ENCODE measurements at places on chromosomes 1 and 21. TPM values are rescaled to one million over a fixed set of nuclear protein-coding genes. Genes with fewer than 3 reads are reported as not detected.

PGLYRP4 gene
- not detected for total RNA-seq

DNA sequence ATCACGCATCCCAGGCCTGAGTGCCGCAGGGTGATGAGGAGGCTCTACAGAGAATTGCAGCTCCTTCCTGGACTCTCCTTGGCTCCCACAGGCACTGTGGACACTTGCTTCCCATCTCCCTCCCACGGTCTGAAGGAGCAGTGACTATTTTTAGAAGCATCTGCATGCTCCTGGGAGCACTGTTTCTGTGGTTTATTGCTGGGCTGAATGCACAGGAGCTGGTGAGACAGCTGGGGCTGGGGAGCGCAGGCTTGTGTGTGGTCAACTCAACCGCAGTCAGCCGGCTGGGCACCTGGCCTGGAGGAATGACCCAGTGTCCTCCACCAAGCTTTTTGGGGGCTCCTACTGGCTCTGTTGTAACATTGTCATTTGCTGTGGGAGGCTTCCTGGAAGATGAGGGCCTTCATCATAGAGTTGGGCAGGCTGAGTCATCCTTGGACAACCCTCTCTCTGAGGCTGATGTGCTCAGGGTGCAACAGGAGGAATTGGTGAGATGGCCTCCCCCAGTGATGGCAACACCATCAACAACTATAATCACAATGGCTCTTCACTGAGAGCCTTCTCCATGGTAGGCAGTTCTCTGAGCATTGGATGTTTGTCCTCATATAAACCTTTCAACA, 1.7 kb downstream of the NFASC start:
- no peaks in the 10 kb centered on the region for H3K27me3 ChIP-seq
- DNase-seq = no peak
- H3K36me3 ChIP-seq = no peaks in the 10 kb centered on the region
- H3K4me3 ChIP-seq = no peak overlapping the region
- peaks cover 37% of the 10 kb centered on the region for H3K4me1 ChIP-seq

WNT9A gene
- total RNA-seq = 11.1 TPM

- H3K4me1 ChIP-seq = no peaks in the 10 kb centered on the region
- H3K36me3 ChIP-seq = no peaks in the 10 kb centered on the region
- DNase-seq = no peak
- H3K27ac ChIP-seq = no peak overlapping the region
- H3K4me3 ChIP-seq = no peak overlapping the region
These were observed 382.7 kb upstream of the DUSP10 start for GRCh38 chr1:222124602-222125001.

- H3K4me3 ChIP-seq = no peak overlapping the region
- no peaks in the 10 kb centered on the region for H3K27me3 ChIP-seq
- no peak overlapping the region for H3K27ac ChIP-seq
- H3K4me1 ChIP-seq = peaks cover 16% of the 10 kb centered on the region
- no peaks in the 10 kb centered on the region for H3K36me3 ChIP-seq
These were observed 33.0 kb downstream of the CACHD1 start for GRCh38 chr1:64502931-64503330.

DNA sequence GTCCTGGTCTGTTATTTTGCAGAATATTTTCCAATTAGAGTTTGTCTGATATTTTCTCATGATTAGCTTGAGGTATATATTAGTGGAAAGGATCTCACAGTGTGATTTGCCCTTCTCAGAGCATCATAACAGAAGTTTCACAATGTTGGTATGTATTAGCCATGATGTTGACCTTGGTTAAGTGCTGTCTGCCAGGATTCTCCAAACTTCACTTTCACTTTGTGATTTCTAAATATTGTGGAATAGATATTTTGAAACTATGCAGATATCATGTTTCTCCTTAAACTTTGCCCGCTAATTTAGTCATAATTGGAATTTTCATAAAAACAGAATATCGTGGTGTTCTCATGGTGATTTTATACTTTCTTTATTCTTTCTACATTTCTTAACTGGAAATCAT, 98.0 kb upstream of the DEPDC1 start:
- no peak for DNase-seq
- no peak overlapping the region for H3K27ac ChIP-seq
- H3K27me3 ChIP-seq = no peaks in the 10 kb centered on the region
- H3K4me1 ChIP-seq = no peaks in the 10 kb centered on the region
- H3K4me3 ChIP-seq = no peak overlapping the region
- H3K36me3 ChIP-seq = no peaks in the 10 kb centered on the region

S100A7 gene
- not detected for total RNA-seq

GRCh38 chr1:6711174-6711573, 9.6 kb upstream of the DNAJC11 start:
- no peak overlapping the region for H3K4me3 ChIP-seq
- H3K4me1 ChIP-seq = no peaks in the 10 kb centered on the region
- no peak for DNase-seq

- H3K4me3 ChIP-seq = no peak overlapping the region
- H3K4me1 ChIP-seq = peaks cover 8% of the 10 kb centered on the region
- H3K27me3 ChIP-seq = no peaks in the 10 kb centered on the region
These were observed 108.9 kb upstream of the ADAR start for GRCh38 chr1:154716614-154717527.

TEDDM1 gene
- total RNA-seq = not detected

GRCh38 chr21:15408089-15408488, 321.7 kb upstream of the USP25 start:
- no peaks in the 10 kb centered on the region for H3K27me3 ChIP-seq
- H3K27ac ChIP-seq = no peak overlapping the region
- H3K4me1 ChIP-seq = no peaks in the 10 kb centered on the region
- DNase-seq = no peak

DNA sequence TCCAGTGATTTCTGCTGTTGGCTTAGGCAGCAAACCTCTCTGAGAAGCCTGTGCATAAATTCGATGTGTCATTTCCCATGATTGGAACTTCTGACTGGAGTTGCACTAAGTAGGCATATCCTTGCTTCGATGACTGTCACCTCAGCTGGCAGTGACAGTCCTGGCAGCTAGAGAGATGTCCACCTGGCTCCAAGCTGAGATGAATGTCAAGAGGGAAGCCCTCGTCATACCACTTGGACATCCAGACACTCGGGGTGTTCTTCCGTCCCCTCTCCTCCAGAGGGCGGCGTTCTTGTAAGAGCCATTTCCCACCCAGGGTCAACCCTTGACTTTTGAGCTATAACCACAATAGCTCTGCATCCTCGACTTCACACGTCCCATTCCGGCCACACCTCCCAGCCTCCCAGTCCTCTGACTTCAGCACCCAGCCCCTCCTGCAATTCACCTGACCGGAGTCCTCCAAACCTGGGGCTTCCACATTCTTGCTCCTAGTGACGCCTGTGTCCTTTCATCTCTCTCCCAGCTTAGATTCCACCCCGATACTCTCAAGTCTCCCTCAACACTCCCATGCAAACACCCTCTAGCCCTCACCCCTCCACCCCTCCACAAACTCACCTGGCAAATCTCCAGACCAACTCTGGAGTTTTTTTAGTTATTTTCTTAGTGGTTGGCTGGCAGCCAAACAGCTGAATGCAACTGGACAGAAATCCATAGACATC, 17.3 kb downstream of the CA6 start:
- H3K4me1 ChIP-seq = no peaks in the 10 kb centered on the region
- H3K36me3 ChIP-seq = no peaks in the 10 kb centered on the region
- DNase-seq = no peak

DNA sequence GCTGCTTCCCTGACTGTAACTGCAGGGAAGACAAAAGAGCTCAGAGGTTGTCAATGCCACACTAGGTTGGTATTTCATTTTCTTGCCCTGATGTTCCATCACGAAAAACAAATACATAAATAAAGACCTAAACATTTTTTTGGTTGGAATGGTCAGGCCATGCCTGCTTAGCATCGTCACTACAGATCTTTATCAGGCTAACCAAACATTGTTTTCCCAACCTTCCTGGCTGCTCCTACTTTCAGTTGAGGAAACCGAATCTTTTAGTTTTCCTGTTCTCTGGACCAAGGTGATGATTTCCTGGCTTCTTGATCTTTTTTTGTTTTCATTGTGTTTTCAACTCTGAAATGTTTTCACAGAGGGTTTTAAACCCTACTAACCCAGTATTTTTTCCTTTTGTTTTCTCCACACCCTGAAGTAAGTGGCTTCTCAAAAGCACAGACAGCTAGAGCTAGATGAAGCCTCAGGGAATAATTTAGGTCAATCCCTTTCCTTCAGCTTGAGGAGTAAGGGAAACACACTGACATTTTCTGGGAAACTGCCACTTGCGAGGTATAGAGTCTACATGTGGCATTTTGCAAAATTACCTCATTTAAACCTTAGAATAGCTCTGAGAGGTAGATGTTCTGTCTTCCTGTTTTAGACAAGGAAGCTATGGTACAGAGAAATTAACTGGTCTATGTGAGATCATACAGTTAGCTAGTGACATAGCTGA, 67.2 kb upstream of the CNN3 start:
- no peaks in the 10 kb centered on the region for H3K27me3 ChIP-seq
- H3K27ac ChIP-seq = no peak overlapping the region
- no peaks in the 10 kb centered on the region for H3K36me3 ChIP-seq
- peaks cover 2% of the 10 kb centered on the region for H3K4me1 ChIP-seq
- no peak overlapping the region for H3K4me3 ChIP-seq

- H3K4me3 ChIP-seq = no peak overlapping the region
- H3K4me1 ChIP-seq = no peaks in the 10 kb centered on the region
- DNase-seq = no peak
- no peaks in the 10 kb centered on the region for H3K27me3 ChIP-seq
- H3K27ac ChIP-seq = no peak overlapping the region
- no peaks in the 10 kb centered on the region for H3K36me3 ChIP-seq
These were observed 7.4 kb downstream of the GPR25 start for GRCh38 chr1:200880212-200880611.

DNA sequence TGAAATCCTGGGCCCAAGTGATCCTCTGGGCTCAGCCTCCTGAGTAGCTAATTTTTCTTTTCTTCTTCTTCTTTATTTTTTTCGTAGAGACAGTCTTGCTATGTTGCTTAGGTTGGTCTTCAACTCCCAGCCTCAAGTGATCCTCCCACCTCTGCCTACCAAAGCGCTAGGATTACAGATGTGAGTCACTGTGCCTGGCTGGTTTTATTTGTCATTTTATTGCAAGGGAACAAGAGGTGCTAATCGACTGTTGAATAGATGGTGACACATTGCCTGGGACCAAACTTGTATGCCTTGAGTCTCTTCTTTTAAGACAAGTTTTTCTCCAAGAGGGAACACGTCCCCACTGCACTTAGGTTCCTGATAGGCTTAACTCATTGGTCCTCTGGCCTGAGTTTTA, 20.0 kb upstream of the KLHDC8A start:
- H3K27me3 ChIP-seq = no peaks in the 10 kb centered on the region
- no peaks in the 10 kb centered on the region for H3K36me3 ChIP-seq
- peaks cover 16% of the 10 kb centered on the region for H3K4me1 ChIP-seq
- H3K27ac ChIP-seq = no peak overlapping the region
- no peak for DNase-seq

DNA sequence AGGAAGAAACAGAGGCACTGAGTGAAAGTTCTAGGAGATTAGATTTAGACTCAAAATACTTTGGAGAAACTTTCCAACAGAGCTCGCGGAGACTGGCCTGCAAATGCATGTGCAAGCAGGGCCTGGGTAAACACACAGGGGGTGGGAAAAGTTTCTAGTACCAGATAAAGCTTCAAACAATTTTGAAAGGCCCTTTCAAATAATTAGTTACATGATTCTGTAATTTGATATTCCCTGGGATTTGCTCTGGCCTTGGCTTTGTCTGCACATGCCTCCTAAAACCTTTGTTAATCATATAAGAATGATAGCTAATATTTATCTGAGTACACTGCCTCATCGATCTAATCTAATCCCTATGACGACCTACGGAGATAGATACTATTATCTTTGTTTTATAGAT, 31.3 kb downstream of the VTCN1 start:
- H3K27ac ChIP-seq = no peak overlapping the region
- H3K36me3 ChIP-seq = no peaks in the 10 kb centered on the region
- H3K4me1 ChIP-seq = no peaks in the 10 kb centered on the region
- no peak for DNase-seq

- DNase-seq = no peak
- no peaks in the 10 kb centered on the region for H3K27me3 ChIP-seq
- no peak overlapping the region for H3K27ac ChIP-seq
- no peak overlapping the region for H3K4me3 ChIP-seq
These were observed 67.6 kb downstream of the ADSS2 start for GRCh38 chr1:244384066-244384465.

- DNase-seq = no peak
- H3K27me3 ChIP-seq = no peaks in the 10 kb centered on the region
- H3K36me3 ChIP-seq = no peaks in the 10 kb centered on the region
- no peaks in the 10 kb centered on the region for H3K4me1 ChIP-seq
These were observed 2.7 kb upstream of the OR10J4 start for GRCh38 chr1:159429074-159429861.
